ENCODE measurements at places on chromosomes 6 and 20.

DNA sequence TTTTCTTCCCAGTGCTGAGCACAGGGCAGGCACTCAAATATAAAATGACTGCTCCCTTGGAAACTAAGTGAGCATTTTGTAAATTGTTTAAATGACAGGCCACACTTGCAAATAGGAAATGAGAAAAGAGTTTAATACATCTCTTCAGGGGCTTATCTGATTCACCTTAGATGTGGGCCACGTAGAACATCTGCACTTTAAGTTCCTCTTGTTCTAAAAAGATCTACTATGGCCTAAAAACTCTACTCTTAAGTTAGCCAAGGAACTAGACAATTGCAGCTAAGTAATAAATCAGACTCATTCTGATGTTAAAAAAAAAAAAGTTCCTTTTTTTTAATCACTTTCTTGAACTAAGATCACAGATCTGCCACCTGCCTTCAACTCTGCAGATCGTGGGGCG is 126.3 kb downstream of the KIF16B start:
- DNase-seq: no peak

- no peak for DNase-seq
Measured at GRCh38 chr20:43726811-43727338, at the start of gene GTSF1L. GTSF1L (minus strand) TSS chr20:43727002; CDS start chr20:43726694, 308 bp downstream.

- no peak for DNase-seq
Measured at GRCh38 chr6:112927641-112928320, 580.7 kb downstream of the RFPL4B start.

GRCh38 chr20:4937407-4938319 is 63.6 kb downstream of the SLC23A2 start:
- DNase-seq: no peak

DNA sequence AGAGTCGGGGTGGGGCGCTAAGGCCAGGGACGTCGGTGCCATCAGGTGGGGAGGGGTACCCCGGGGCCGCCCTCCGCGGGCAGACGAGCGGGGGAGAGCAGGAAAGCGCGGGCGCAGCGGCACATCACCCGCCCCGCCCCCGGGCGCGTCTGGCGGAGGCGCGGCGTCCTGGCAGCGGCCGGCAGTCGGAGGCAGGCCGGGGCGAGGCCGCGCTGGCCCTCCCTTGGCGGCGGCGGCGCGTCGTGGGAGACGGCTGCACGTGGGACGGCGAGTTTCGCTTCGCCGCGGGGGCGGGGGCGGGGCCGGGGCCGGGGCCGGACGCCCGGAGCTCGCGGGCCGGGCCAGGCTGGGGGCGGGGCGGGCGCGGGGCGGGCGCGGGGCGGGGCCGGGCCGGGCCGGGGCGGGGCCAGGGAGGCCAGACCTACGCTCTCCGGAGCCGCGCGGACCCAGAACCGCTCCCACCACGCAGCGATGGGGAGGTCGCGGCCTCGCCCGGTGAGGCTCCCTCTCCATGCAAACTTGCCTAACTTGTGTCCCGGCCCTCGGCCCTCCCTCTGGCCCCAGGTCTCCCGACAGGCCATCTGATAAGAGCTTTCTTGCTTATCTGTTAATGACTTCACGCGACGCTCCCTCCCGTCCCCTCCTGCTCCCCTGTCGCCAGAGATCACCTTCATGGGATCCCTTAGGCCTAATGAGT is 12.5 kb downstream of the ITPR3 start:
- no peak for DNase-seq

DNA sequence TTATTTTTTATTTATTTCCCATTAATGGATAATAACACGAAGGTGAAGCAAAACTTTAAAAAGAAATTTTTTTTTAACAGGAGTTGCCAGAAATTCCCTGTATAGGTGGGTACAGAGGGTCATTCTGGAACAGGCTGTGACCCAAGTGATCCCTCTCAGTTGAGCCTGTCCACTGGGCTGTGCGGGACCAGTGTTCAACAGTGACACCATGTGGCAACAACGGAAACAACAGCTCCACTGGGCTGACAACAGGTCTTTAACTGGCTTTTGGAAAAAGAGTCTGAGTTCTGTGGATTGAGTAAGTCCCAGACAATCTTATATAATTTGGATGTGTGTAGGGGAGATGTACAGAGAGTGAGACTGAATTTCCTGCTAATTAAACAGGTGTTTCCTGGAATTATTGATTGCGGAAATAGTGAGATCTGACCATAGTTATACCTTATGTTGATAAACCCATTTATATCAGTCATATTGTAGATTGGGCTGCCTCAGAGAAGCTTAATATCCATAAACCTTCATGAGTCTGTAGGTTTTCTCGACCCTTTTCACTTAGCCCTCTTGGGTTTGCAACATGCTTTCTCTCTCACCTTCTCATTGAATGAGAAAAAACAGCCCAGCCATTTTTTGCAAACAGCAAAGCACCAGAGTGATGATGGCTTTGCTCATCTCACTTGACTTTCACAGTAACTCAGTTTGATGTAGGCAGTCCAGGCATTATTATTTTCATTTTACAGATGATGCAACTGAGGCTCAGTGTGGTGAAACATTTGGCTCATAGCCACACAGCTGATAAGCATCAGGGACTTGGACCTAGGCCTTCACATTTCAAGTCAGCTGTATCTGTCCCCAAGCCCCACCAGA is 17.5 kb downstream of the KIAA1755 start:
- DNase-seq: no peak

- DNase-seq: no peak
Measured at GRCh38 chr6:26613201-26613600, 16.4 kb downstream of the ABT1 start.

GRCh38 chr6:143697076-143697800 is 19.5 kb downstream of the PHACTR2 start:
- no peak for DNase-seq

GRCh38 chr6:82841309-82841708 is 224.3 kb downstream of the UBE3D start:
- no peak for DNase-seq

DNA sequence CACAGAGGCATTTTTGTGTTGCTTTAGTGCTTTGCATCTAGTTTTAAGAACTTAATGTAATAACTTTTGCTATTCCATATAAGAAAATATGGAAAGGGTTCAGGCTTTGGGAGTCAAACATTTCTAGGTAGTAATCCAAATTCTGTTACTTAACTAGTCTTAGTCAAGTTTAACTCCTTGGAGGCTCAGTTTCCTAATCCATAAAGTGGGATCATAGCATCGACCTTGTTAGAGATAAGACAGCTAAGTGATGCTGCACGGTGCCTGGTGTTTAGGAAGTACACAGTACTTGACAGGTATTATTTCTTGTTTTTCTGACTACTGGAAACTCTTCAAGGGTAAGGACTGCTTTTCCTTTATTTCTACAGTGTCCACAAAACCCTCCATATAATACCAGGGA is 24.5 kb upstream of the ARMH2 start:
- no peak for DNase-seq

GRCh38 chr6:120392941-120393340 is 941.3 kb downstream of the TBC1D32 start:
- DNase-seq: no peak

GRCh38 chr20:59284470-59284869 is 15.9 kb upstream of the EDN3 start:
- no peak for DNase-seq

DNA sequence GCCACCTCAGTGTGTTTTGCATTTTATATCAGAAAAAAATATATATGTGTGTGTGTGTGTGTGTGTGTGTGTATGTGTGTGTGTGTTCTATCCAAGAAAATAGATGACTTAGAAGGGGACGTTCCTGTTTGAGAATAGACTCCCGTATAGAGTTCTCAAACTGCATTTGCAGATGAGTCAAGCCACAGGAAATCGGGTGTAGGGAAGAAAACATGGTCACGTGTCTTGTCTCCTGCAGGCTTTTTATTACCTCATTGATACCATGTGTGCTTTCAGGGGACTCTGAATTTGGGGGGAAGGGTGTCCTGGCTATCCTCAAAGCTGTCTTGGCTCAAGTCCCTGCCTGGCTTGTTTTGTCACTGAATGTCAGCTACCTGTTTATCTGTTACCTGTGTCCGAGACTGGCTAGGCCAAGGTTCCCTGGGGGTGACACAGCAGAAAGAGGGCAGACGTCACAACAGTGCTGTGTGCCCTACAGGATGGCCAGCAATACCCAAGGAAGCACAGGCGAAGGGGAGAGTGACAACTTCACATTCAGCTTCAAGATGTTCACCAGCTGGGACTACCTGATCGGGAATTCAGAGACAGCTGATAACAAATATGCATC is 55.7 kb upstream of the NOP56 start:
- no peak for DNase-seq

GRCh38 chr6:14375930-14376329 is 258.4 kb downstream of the CD83 start:
- DNase-seq: no peak

DNA sequence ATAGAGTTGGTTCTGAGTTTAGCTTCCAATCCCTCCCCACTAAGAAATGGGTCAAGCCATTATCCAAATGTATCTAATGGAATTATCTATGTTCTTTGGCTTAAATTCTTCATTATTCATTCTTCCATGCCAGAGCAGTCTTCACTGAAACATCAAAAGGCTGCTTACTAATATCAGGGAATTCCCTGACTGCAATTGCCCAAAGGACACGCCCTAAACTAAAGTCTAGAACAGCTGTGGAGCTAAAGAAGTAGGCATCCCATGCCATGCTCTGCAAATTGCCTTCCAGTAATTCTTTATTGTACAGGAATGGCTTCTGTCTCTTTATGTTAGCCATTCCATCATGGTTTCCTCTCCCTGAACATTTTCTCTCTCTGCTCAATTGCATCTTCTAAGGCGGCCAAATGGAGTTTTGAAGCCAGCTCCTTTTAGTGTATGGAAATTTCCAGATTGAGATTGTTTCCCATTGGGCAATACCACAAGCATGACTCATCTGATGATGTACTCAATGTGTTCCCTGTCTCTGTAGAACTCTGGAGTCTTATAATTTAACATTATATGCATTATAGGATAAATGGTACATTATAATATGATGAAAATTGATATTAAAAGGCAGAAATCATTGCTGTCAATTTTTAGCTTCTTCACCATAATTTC is 28.8 kb upstream of the TSHZ2 start:
- no peak for DNase-seq

DNA sequence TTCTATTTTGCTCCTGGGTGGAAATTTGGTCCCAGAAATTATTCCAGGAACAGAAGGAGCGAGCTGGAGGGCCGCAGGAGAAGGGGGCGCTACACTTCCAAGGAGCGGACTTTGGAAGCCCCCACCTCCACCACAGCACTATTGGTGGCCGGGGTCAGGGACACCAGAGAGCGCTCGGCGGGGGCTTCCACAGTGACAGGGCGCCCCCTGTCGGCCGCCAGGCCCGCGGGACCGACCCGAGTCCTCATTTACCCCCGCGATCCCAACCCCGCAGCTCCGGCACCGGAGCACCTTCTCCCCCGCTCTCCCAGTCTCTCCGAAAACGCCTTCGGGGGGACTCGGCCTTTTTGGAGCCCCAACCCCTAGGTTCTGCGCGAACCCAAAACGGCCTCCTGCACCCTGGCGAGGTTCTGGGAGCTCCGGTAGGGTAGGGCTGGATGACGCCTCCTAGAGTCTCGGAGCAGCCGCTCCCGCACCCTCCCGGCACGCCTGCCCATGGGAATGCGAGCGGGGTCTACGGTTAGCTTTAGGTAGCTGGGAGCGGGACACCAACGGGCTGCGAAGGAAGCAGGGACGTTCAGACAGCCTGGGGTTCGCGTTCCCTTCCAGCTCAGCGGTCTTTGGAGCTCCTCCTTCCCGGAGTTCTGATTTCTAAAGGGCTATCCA is 2.4 kb upstream of the FOXA2 start:
- no peak for DNase-seq

- DNase-seq: no peak
Measured at GRCh38 chr6:156662025-156662445, 115.1 kb upstream of the ARID1B start.

DNA sequence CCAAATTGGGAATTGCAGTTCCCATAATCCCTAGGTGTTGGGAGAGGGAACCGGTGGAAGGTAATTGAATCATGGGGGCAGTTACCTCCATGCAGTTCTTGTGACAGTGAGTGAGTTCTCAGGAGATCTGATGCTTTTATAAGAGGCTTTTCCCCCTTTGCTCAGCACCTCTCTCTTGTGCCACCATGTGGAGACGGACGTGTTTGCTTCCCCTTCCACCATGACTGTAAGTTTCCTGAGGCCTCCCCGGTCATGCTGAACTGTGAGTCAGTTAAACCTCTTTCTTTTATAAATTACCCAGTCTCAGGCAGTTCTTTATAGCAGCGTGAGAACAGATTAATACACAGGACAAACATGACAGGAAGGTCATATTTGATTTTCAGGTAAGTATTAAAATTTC is 25.3 kb upstream of the HECA start:
- DNase-seq: no peak

GRCh38 chr20:49510562-49511122 is 28.2 kb upstream of the KCNB1 start:
- no peak for DNase-seq

DNA sequence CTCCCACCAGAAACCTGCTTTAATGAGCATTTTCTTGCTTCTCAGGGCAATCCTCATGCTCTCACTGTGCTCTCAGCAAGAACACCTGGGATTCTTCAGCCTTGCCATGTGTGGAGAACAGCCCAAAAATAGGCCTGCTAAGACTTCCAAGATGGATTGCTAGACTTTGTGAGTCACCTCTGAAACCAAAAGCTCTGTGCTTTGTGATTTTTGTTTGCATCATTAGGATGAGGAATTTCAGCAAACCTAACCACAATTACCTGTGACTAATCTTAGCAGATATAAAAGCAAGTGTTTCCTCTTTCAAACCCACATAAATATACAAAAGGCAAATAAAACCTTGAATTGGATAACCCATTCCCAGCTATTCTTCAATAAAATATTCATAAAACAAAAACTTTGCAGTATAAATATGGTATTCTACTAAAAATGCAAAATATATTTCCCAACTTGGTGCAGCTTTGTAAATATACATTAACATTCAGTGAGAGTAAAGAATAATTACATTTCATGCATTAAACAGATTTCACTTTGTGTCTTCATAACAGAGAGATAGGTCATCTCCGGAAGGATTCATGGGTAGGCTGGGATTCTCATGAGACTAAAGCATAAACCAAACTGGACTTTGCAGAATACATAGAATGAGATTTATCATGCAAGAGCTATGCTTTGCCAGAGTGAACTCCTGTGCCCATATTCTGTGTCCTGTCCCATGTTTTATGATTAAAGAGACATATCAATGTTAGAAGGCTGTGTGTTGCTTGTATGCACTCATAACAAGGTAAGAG is 33.5 kb downstream of the TPBG start:
- DNase-seq: no peak

GRCh38 chr6:114428341-114428740 is 85.5 kb upstream of the HS3ST5 start:
- no peak for DNase-seq

DNA sequence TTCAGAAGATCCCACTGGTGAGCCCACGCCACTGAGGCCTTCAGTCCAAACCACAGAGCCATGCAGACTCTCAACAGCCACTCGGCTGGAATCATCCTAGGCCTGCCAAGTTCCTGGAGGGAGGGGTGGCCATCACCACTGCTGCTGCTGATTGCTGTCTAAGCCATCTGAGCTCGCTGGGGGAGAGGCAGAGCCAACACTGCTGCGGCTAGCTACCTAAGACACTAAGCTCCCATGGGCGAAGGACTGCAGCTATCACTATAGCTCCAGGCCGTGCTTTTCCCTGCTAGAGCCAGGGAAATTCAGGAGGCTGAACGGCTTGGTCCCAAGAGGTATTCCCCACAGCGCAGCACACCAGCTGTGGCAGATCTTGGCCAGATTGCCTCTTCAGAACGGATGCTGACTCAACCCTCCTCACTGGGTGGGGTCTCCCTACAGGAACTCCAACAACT is 73.6 kb downstream of the TBC1D32 start:
- peak; percentile 18 for DNase-seq

GRCh38 chr6:57180596-57180995 is 8.5 kb downstream of the BAG2 start:
- DNase-seq: no peak

GRCh38 chr6:11272491-11273192 is 40.2 kb upstream of the NEDD9 start:
- DNase-seq: no peak

Measured in NCI-H524 treated with DMSO at 0.1 percent for 48 hours (cell line).